CD4-positive, alpha-beta memory T cell (primary cell): ENCODE measurements at places on chromosomes 5 and 9. TPM values are rescaled to one million over a fixed set of nuclear protein-coding genes. Genes with fewer than 3 reads are reported as not detected.

The RFX3 gene
- total RNA-seq: 25.9 TPM

- H3K27ac ChIP-seq: no peak overlapping the region
- no peak overlapping the region for H3K4me3 ChIP-seq
- no peaks in the 10 kb centered on the region for H3K4me1 ChIP-seq
- no peak for DNase-seq
- no peaks in the 10 kb centered on the region for H3K27me3 ChIP-seq
Observed at GRCh38 chr5:39713250-39713916, 288.6 kb upstream of the DAB2 start.

DNA sequence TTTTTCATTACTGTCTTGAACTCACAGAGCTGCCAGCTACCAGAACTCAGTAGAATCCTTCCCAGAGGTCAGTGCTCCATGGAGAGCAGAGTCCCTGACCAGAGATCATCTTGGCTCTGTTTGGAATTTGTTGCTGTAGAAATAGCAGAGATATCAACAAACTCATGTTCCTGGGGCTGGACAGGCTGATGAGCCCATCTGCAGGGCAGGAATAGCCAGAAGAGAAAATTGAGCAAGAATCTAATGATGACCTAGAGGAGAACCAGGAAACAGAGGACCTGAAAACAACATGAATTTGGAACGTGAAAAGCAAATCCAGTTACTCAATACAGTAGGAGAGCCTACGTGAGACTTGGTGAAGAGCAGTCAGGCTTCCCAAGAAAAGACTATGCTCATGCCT is 437.8 kb downstream of the PLK2 start:
- H3K27me3 ChIP-seq: no peaks in the 10 kb centered on the region
- no peaks in the 10 kb centered on the region for H3K4me1 ChIP-seq
- H3K36me3 ChIP-seq: no peaks in the 10 kb centered on the region
- H3K4me3 ChIP-seq: no peak overlapping the region

DNA sequence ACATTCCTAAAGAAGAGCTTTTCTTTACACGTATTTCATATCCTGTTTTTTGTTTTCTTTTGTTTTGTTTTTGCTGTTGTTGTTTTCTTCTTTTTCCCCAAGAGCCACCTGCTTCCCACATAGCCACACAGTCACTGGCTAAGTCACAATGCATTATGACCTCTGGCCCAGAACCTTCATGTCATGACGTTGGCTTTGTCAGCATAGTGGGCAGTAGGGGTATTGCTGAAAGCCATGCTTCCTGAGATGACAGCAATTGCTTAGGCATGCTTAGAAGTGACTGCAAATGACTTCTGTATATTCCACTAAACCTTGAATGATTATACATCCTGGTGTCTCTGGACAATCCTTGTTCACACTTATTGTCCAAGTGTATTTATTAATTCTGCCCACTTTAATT is 375.8 kb downstream of the TAF11L14 start:
- no peaks in the 10 kb centered on the region for H3K4me1 ChIP-seq
- H3K4me3 ChIP-seq: no peak overlapping the region

- H3K4me1 ChIP-seq: no peaks in the 10 kb centered on the region
- no peaks in the 10 kb centered on the region for H3K27me3 ChIP-seq
- DNase-seq: no peak
- no peak overlapping the region for H3K27ac ChIP-seq
- H3K36me3 ChIP-seq: no peaks in the 10 kb centered on the region
Observed at GRCh38 chr9:3435732-3436131, 90.1 kb downstream of the RFX3 start.
